ENCODE measurements at places on chromosomes 16 and 17. TPM values are rescaled to one million over a fixed set of nuclear protein-coding genes. Genes with fewer than 3 reads are reported as not detected.

MED9 gene
- 16.7 TPM for polyA plus RNA-seq

NDUFAB1 gene
- polyA plus RNA-seq: 70.3 TPM

CMC2 gene
- polyA plus RNA-seq: 42.4 TPM

CES5A gene
- polyA plus RNA-seq: not detected

RNF227 gene
- polyA plus RNA-seq: 2.9 TPM

SCRN2 gene
- polyA plus RNA-seq: 47.7 TPM

TMEM238L gene
- polyA plus RNA-seq: not detected

EFCAB13 gene
- polyA plus RNA-seq: 9.6 TPM

TVP23A gene
- 8.0 TPM for polyA plus RNA-seq

NEUROD2 gene
- polyA plus RNA-seq: 0.04 TPM

DNA sequence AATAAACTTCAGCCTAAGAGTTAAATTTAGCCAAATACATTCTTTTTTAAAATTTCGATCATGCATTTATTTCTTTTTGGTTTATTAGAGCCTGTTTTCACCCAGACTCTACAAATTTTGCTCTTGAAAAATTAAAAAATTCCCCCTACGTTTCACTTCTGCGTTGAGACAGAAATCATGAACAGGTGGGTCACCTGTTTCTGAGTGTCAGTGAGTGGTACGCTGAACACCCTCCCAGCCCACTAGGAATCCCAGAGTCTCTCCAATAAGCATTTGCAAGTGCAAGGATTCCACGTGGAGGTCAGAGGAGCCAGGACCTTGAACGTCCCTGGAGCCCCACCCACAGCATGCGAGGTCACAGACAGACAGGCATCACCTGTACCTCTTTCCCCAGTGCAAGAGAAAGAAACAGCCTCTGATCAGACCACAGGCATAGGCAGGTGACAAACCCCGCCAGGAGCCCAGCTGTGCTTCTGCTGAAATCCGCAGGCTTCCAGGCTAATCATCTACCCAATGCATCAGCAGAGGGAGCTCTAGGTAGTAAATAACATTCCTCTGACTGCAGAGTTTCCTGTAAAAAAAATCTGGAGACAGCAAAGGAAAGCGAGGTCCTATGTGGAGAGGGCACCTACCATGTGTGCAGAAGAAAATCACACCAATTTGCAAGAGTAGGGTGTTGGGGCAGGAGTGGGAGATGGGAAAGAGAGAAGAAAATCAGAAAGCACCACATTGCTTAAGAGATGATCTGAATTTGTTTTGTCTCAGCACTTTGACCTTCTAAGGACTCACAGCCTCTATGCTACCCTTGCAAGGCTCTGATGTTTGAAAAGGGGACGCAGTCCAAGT is 5.9 kb upstream of the XYLT1 start:
- DNase-seq: no peak

- DNase-seq: no peak
Observed at GRCh38 chr17:69551212-69552010, 136.9 kb downstream of the MAP2K6 start.

DNA sequence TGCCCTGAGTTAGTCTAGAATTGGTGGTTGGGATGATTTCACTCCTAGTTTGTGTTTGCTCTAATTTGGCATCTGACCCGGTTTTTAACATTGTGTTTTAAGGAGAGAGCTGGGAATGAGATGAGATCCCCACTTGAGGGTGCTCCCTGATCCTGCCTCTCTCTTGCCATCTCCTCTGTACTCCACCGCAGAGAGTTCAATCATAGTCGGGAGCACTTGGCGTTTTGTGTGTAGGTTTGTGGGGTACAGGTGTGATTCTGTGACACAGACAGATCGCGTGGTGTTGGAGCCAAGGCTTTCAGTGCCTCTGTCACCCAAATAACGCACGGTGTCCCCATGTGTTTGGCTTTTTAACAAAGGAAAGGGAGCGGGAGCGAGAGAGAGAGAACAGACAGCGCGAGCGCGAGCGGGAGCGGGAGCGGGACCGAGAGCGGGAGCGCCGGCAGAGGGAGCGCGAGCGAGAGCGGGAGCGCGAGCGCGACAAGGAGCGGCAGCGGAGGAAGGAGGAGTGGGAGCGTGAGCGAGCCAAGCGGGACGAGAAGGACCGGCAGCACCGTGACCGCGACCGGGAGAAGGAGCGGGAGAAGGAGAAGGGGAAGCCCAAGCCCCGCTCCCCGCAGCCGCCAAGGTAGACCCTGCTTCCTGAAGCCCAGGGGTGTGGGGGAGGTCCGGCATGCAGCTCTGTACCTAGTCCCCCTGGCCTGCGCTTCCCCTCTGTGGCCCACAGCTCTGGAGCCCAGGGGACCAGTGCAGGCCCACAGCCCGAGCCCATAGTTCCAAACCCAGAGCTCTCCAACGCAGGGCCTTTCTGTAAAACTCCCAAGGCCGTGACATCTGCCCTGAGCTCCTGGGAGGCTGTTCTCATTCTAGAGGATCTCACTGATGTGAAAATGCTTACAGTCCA is 27.2 kb upstream of the IL17C start:
- no peak for DNase-seq

GRCh38 chr16:56450275-56450985 is 702 bp downstream of the NUDT21 start:
- no peak for DNase-seq

DNA sequence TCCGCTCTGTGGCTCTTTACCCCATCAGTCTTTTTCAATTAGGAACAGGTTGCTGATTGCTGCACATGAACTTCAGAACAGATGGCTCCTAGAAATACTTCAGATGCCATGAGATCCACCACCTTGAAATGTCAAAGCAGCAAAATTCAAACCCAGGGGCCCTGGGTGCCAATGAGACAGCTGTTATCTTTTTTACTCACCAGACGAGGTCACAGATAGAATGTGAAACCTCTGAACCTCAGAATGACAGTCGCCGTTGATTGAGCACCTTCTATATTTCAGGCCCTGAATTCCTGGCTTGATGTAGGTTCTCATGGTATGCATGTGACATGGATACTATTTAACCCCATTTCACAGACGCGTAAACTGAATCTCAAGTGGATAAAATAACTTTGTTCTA is 63.0 kb downstream of the MAF start:
- DNase-seq: no peak

GRCh38 chr16:58269526-58269925 is 25.3 kb downstream of the PRSS54 start:
- DNase-seq: no peak

DNA sequence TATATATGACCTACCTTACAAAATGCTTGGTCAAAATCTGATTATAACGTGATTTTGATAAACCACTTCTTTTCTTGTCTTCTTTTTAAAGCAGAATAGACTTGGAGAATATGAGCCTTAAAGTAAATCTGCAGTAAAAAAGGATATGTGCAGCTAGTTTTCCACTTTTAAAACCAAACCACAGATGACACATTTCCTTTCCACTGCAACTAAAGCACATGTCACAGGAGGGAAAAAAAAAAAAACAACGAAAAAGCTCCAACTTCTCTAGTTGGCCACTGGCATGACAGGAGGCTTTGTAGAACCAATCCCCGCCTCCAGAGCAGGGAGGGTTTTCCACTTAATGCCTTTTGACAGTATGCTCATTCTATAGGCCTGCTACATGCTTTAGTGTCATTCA is at the start of gene EVI2A:
EVI2A (minus strand) TSS at position 142 of the 400 bp plus-strand sequence. CDS start 2,609 bp downstream, outside the sequence.
- DNase-seq: peak; percentile 72

DNA sequence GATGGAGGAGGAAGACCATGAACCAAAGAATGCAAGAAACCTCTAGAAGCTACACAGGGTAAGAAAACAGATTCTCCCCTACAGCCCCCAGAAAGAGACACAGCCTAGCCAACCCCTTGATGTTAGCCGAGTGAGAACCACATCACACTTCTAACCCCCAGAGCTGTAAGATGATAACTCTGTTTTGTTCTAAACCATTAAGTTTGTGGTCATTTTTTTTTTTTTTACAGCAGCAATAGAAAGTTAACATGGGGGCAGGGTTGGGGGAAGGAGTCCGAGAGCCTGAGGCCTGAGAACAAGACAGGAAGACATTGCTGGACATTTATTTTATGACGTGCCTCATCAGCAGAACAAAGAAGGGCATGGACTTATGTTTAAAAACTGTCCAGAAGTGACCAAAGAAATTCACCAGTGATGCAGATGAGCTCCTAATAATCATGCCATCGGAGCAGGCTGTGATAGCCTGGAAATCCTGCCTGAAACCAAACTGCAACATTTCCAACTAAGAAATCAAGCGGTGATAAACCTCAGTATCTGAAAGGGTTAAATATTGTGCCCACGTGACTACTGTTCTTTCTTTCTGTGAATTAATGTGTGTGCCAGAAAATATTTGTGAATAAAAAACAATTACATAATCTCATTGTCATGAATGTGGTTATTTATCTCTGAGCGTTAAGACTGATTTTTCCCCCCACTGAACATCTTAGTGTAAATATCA is 1.1 kb downstream of the ABCA9 start:
- DNase-seq: no peak

DNA sequence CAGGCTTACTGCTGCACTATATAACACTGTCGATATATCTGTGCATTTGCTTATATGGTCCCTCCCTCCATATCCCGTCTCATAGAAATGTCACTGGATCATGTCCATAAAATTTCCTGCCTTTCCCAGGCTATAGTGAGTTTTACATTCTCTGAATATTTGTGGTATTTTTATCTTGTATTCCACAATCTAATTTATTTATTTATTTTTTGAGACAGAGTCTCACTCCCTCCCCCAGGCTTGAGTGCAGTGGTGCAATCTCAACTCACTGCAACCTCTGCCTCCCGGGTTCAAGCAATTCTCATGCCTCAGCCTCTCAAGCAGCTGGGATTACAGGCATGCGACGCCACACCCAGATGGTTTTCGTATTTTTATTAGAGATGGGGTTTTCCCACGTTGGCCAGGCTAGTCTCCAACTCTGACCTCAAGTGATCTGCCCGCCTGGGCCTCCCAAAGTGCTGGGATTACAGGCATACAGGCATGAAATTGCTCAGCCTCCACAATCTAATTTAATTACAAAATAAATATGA is 12.9 kb downstream of the TRIM37 start:
- peak; percentile 54 for DNase-seq

DNA sequence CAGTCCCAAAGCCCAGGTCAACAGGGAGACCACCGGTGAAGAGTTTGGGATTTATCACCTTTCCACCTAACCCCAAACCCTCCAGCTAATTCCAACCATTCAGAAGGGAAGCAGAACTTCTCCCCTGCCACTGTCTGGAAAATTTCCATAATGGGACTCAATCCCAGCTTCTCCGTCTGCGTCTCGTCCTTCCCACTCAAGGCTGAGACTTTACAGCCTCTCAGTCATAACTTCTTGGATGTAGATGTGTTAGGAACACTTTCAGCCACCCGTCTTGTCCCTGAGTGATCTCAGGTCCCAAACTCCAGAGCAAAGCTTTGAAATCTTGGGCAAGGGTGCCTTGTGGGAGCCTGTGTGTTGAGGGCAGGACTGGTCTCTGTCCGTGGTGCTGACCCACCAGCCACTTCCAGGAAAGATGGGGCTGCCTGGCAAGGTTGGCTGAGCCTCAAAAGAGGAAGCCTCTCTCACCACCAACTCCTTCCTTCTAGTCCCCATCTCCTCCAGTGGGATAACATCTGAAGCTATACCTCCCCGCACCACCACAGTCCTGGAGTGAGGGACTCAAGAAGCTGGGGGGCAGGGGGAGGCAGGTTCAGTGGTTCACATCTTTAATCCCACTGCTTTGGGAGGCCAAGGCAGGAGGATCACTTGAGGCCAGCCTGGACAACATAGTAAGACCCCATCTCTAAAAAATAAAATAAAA is 9.3 kb downstream of the GAS2L2 start:
- DNase-seq: no peak

DNA sequence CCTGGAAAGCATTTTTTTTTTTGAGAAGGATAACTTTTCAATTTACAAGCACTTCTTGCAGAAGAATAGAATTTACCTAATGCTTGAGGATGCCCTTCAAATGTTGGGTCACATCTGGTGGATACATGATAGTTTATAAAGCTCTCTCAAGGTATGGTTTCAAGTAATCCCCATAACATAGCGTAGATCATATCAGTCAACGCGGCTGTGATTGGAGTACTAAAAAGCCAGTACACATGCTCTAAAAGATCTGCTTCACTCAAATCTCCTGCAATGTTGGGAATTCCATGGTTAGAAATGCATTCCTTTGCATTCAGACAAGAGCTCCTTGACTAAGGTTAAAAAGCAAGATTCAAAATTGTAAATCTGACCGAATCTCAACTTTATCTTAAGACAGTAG is 3.9 kb upstream of the KCNJ16 start:
- no peak for DNase-seq

- DNase-seq: no peak
Observed at GRCh38 chr16:31371619-31372484, 16.9 kb downstream of the ITGAX start.

- DNase-seq: no peak
Observed at GRCh38 chr16:81956213-81956948, 54.9 kb downstream of the SDR42E1 start.

GRCh38 chr17:7403727-7403976 is 245 bp downstream of the TMEM256 start:
- no peak for DNase-seq

GRCh38 chr17:78396441-78397337 is 18.2 kb downstream of the PGS1 start:
- DNase-seq: no peak

DNA sequence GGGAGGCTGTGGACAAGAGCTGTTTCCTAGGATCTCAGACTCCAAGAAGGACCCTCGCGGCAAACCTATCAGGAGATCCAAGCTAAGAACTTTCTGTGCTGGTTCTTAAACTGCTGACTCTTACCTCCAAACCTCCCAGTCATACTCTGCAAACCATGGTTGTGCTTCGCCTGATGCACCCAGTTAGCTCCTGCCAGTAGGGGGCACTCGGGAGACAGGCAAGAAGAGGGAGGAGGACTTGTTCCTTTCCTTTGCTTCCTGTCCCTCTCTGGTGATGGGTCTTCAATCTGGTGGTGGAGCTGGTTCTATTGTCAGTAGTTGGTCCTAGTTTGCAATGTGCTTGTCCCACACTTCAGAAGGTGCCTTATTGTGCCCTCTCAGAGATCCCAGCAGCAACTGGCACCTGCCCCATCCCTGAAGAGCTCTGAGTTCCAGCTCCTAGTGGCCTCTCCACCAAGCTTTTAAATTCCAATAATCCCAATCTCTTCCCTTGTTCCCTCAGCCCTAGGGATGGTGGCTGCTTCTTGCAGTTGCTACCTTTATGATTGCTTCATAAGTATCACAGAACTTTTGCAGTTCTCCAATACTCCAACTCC is 113.5 kb upstream of the RPL38 start:
- no peak for DNase-seq

- DNase-seq: no peak
Observed at GRCh38 chr16:1288813-1289476, 20.5 kb upstream of the UBE2I start.

GRCh38 chr16:83579027-83579426 is 228.8 kb upstream of the HSBP1 start:
- no peak for DNase-seq

GRCh38 chr16:2855536-2855935 is 2.4 kb downstream of the PRSS22 start:
- no peak for DNase-seq

GRCh38 chr17:81459864-81460263 is 52.7 kb downstream of the ACTG1 start:
- no peak for DNase-seq

Measured in left lung (tissue), 14 donors.